ENCODE measurements at places on chromosomes 7 and 10. TPM values are rescaled to one million over a fixed set of nuclear protein-coding genes. Genes with fewer than 3 reads are reported as not detected.

GRCh38 chr7:18257711-18258110, 230.1 kb upstream of the PRPS1L1 start:
- peak; percentile 19 for DNase-seq

- peak; percentile 73 for DNase-seq
Observed at GRCh38 chr7:76262683-76263402, 39.6 kb upstream of the HSPB1 start.

DNA sequence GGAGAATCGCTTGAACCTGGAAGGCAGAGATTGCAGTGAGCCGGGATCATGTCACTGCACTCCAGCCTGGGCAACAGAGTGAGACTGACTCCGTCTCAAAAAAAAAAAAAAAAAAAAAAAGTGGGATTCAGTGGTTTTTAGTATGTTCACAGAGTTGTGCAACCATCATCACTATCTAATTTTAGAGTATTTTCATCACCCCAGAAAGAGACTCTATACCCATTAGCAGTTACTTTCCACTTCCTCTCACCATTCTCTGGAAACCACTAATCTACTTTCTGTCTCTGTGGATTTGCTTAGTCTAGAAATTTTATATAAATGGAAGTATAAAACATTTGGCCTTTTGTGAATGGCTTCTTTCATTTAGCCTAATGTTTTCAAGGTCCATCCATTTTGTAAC, 113.4 kb downstream of the ST7 start:
- DNase-seq, result no peak

GRCh38 chr10:29479081-29479925, 155.5 kb downstream of the SVIL start:
- no peak for DNase-seq

DNA sequence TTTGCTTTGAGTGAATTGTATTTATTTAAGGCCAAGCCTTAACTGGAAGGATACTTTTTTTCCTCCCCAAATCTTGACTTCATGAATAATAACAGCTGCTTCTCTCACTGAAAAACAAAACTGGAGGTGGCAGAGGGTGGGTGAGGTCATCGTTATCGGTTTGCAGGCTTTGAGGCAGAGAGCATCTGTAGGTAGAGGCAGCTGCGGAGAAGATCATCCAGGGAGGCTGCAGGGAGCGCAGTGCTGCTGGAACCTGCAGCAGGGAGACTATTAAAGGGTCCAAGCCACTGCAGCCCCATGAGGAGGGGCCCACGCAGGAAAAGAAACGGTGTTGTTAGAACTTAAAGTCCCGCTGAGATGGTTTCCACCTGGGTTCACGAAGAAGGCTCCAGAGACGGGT, 112.1 kb upstream of the SDK1 start:
- no peak for DNase-seq

GRCh38 chr7:116231543-116231942, 21.2 kb downstream of the TES start:
- DNase-seq, result no peak

GRCh38 chr10:76298329-76298728, 866.9 kb downstream of the LRMDA start:
- DNase-seq, result no peak

DNA sequence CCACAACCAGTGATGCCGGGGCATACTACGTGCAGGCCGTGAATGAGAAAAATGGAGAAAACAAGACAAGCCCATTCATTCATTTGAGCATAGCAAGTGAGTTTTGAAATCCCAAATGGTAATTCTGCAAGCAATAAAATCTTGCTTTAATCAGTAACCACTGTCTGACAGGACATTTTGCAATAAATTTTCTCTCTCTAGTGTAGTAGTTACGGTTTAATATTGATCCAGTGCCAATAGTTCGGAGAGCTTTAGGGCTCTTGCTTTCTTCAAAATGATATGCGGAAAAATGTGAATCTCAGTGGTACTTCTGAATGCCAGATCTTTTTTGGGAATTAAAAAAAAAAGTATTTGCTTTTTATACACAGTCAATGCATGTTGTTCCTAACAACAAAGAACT, 520.4 kb downstream of the SDK1 start:
- no peak for DNase-seq

DNA sequence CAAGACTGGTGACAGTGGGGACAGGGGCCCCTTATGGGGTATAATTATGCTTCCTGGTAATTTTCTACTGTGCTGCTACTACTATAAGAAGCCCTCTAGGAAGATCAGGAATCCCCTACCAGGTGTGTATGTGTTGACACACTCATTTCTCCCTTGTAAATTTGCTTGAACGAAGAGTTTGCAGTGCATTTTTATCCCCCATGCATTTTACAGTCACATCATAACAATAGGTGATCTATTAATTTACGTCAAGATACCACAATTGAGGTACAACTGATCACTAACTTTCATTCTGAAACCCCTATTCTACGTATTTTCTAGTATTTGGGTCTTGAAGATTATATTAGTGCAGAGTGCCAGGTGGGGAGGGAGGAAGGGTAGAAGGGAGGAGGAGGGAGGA, 252.2 kb downstream of the NSUN6 start:
- DNase-seq, result no peak

DNA sequence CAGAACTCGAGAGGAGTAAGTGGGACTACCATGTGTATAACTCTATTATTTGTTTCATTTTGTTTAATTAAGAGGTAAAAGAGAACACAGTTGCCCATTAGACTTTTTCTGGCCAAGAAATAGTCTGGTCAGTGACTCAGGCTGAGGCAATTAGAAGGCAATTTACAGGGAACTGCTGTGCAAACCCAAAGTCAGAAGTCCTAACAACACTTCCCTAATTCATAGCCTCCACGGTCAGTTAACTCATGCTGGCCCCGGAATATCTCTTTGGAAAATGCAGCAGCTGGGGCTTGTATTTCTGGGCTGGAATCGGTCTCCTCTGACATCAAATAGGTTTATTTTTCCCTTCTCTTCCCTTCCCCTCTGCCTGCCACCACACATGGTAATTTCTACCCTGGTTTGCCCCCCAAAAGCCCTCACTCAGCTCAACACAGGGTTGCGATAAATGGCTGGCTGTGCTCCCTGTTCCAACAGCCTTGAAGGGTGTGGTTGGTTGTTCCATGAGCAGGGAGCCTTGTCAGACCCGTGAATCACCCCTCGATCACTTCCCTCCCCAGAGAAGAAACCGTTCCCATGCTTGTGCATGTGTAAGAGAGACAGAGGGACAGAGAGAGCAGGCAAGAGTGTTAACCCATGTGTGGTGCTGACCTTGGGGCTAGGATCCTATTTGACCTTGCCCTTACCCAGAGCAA, 5.3 kb downstream of the SH3PXD2A start:
- DNase-seq, result peak; percentile 90

DNA sequence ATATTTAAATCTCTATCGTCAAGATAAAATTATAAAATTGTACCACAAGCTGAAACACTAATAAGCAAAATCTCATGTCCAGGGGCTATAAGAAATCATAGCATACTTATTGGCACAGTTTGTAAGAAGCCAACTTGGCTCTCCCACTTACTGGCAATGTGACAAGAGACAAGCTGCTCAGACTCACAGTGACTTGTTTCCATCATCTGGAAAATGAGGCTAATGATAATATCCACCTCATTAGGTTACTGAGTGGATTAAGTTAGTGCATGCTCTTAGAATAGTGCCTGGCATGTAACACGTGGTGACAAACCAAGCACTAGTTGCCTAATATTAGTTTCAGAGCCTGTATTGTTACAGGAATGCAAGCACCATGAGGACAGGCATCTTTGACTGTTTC, 234.4 kb downstream of the GLI3 start:
- no peak for DNase-seq

DNA sequence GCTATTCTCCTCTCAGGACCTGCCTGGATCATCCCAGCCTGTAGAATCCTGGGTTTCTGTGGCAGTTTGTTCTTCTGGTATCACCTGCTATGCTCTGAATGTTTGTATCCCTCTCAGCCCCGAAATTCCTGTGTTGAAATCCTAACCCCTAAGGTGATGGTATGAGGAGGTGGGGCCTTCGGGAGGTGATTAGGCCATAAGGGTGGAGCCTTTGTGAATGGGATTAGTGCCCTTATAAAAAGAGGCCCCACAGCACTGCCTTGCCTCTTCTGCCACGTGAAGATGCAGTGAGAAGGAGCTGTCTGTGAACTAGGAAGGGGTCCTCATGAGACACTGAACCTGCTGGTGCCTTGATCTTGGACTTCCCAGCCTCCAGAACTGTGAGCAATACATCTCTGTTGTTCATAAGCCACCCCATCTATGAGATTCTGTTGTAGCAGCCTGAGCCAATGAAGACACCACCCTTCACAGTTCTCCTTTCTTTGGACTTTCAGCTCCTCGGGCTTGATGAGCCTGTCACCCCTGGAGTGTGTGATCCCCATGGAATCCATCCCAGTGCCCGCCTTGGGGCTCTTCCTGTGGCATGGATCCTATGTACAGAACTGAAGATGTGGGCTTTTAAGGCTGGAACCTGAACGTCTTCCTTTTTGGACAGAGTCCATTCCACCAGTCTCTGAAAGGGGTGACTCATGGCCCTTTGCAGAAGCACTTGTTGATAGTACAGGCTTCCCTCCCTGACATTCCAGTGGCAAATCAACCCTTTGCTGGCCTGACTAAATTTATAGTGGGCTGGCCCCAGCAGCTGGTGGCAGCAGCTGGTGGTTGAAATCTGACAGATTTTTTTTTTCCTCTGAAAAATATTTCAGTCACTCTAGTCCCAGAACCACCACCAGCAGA, 138.0 kb downstream of the TACC2 start:
- DNase-seq, result peak; percentile 88

- DNase-seq, result peak; percentile 96
Observed at GRCh38 chr7:66047426-66047825, 28.2 kb upstream of the ASL start.

- no peak for DNase-seq
Observed at GRCh38 chr7:116665332-116665996, 6.5 kb upstream of the MET start.

DNA sequence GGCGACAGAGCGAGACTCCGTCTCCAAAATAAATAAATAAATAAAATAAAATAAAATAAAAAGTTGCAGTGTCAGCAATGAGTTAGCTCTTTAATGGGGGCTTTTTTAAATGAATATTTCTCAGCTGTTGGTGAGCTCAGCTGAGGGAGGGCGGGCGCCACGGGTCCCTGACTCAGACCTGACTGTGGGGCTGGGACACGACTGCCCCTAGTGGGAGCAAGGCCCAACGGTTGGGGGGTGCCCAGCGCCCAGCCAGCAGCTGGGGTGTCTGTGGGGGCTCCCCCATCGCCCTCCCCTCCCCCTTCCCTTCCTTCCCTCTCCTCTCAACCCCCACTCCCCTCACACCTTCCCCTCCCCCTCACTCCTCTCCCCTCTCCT, 46.6 kb downstream of the PWWP2B start:
- DNase-seq, result peak; percentile 61

- DNase-seq, result no peak
Observed at GRCh38 chr7:155833651-155834050, 21.4 kb upstream of the SHH start.

GRCh38 chr10:103612462-103613365, 119.2 kb downstream of the NEURL1 start:
- no peak for DNase-seq

DNA sequence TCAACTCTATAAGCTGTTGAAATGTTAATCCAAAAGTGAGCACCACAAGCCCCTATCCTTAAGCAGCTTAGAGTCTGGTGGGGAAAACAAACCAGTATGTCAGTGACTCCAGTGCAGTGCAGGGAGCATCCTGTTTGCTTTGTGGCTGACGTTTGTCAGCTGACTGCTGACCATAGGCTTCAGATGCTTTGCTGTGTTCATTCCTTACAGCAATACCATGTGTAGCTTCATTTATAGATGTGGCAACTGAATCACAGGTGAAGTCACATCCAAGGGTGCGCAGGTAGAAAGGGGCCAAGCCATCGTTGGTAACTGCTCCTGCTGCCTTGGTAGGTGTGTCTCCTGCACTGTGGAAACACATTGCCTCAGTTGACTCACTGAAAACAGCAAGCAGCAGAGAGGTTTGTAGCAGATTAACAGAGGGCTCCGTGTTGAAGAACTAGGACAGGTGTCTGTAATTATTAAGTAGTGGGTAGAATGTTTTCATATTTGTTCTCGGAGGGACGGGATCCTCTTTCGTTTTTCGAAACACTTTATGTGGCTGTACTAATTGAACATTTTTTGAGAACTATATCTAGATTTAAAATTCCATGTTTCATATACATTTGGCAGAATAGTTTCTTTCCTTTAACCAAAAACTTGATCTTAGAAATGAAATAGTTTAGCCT, 2.0 kb downstream of the INSIG1 start:
- peak; percentile 46 for DNase-seq

GRCh38 chr7:16060502-16060901, 360.8 kb downstream of the CRPPA start:
- DNase-seq, result no peak

DNA sequence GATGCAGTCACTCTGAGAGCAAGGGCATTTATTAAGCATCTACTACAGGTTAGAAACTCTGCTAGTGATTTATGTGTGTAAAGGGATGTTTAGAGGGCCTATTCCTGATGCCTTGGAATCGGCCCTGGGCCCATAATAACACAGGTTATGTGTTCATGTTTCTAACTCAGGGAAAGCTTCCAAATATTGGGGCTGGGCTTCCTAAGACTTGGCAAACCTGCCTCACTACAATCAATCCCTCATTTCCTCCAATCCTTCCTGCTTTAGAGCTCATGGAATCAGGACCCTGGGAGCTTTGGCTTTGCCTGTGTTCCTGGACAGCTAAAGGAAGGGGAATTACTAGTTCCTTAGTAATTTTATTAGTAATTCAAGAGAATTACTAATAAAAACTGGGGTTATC, 148.8 kb downstream of the HIBADH start:
- DNase-seq, result no peak

DNA sequence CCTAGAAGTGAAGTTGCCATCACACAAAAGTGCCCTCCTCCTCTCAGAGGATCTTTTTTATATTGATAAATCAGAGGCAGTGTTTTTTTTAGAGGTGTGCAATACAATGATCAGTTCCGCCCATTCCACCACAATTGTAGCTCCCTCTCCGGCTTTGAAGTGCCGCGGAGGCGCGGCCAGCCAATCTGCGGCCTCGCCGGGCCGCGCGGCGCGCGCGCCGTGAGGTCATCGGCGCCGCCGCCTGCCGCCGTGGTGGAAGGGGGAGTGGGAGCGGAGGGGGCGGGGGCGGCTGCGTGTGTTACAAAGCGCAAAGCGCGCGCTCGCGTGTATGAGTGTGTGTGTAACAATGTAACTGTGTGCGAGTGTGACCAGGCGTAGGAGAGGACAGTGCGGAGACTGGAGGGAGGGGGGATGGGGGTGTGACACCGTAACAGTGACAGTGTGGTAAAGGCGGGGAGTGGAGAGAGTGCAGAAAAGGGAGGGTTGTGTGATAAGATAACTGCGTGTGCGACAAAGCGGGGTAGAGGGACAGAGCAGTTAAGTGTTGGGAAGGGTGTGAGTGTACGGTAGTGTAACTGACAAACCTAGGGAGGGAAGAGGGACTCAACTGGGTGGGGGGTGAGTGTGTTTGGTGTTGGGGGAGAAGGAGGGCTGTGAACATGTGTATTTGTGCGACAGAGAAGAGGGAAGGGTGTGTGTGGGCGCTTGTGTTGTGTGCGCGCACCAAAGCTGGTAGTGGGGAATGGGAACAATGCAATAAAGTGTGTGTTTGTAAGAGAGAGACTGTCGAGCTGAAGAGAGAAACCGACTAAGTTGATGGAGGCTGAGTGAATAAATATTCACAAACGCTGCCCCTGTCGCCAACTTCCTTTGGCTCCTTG, at the start of gene SP8:
SP8 (minus strand) TSS at position 108 of the 881 bp plus-strand sequence; CDS start at position 20, 88 bp downstream.
- DNase-seq, result peak; percentile 95

The COL13A1 gene
- total RNA-seq, result 19.5 TPM

The SEMA4G gene
- total RNA-seq, result 0.57 TPM

The HKDC1 gene
- 0.69 TPM for total RNA-seq

The PON1 gene
- total RNA-seq, result not detected

The SPDYE3 gene
- not detected for total RNA-seq

The CPED1 gene
- 1.6 TPM for total RNA-seq

The COL28A1 gene
- not detected for total RNA-seq

The RPEL1 gene
- 0.06 TPM for total RNA-seq

The GFRA1 gene
- total RNA-seq, result 0.80 TPM

The GNAT3 gene
- not detected for total RNA-seq

The ERVW-1 gene
- total RNA-seq, result not detected
